T-helper 1 cell (primary cell): ENCODE measurements at places on chromosomes 3 and 15.

- no peak for DNase-seq
Measured at GRCh38 chr3:59189526-59189925, 139.7 kb upstream of the CFAP20DC start.

DNA sequence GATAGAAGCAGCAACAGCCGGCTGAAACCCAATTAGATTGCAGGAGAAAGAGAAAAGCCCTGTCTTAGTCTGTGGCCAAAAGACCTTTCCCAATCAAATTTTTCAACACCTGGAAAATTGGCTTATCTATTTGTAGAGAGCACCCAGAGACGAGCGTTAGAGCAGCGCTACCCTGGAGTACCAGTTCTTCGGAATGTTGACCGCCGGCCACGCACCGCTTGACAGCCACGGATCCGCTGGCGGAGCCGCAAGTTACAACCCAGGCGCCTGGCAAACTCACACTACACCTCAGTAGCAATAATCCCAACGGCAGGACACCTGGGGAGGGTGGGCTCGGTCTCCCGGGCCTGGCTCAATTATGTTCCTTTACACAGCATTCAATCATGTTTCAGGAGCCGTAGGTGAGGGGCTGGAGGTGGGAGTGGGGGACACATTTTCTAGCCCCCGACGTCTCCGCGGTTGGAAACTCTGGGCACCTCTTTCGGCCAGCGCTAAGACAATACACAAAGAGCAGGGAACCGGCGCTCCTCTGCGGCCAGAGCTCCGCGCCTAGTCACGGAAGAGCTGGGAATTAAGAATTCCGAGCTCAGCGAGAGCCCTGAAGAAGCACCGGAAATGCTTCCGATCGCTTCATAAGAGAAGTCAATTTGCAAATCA, 1.2 kb downstream of the MB21D2 start:
- no peak for DNase-seq

DNA sequence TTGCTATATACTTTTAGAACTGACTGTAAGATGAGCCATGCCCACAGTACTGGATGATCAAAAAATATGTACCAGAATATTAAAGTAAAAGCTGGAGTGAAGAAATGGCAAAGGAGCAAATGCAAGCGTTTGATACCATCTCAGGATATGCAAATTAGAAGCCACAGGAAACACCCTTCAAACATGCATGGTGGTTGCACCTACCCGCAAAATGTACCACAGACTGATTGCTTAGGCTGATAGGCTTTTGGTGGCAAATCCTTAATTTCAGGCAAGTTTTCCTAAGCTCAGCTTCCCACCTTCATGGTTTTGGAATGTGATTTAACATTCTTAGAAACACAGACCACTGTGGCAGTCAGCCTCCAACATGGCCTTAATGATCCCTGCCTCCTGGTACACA, 149.0 kb downstream of the PDZRN3 start:
- DNase-seq: no peak

DNA sequence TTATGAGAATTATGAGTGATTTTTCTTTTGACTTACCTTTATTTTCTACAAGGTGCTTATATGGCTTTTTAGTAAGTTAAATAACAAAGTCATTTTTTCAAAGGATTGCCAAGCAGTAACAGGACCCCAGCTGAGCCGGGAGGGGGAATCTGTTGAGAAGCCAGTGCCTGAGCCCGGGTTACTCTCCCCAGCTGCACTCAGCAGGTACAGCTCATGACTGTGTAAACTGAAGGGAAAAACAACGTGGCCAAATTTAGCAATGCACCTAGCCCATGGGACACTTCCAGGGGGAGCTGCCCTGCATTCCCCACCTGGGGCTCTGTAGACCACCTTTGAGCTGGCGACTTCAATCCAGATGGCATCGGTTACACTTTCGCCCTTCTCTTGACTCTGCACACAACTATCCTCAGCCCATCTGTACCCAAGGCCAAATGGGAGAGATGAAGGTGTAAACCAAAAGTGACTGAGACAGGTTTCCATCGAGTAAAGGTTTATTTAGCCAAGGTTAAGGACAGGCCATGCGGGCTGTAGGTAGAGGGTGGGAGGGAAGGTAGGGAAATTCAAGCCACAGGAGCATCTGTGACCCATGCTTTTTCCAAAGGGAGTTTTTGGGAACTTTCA, 18.2 kb upstream of the HCN4 start:
- no peak for DNase-seq

DNA sequence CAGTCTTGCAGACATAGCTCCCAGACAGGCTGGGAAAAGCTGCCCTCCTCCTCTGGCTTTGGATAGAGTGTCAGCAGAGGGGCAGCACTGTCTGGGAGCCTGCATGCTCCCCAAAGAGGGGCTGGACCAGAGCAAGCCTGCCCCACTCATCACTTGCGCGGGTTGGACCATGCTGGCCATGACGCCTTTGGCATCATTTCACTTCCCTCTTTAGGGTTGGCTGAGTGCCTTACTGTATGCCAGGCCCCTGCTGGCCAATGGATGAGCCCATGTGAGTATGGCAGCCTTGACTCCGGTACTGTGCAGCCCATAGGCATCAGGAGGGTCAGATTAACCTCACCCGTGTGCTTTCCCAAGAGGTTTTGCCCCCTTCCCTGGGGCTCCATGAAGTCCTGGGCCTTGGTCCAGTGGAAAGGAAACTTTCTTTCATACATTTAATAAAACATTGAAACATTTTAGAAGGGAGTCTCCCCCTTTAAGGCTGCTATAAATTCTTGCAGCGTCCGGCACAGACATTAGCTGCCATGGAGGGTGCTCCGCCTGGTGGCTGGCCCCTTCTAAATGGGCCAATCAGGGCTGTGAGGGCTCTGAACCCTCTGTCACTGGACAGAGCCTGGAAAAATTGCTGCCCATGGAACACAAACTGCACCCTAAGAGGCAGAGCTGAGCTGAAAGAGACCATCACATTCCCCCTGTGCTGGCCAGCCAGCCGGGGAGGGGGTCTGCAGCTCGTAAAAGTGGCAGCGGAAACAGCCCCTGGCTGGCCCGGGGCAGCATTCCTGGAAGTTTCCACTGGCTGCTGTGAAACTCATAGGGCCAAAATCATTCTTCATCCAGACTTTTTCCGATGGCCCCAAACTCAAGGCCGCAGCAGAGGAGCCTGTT, 20.8 kb upstream of the DUSP7 start:
- DNase-seq: no peak

DNA sequence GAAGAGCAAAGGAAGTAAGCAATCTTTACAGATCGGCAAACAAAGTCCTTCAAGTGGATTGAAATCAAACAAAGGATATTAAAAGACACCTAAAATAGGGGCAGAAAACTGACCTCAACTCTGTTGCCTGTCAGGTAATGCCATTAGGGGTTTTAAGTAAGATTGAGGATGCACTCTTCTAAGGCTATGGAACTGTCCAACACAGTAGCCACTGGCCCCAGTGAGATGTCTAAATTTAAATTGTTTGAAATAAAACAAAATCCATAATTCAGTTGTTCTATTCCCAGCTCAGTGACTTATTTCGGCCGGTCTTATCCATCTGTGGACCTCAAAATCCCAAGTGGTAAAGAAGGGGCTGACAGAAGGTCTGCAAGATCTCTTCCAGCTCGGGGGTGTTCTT, 49.5 kb upstream of the LMCD1 start:
- no peak for DNase-seq

DNA sequence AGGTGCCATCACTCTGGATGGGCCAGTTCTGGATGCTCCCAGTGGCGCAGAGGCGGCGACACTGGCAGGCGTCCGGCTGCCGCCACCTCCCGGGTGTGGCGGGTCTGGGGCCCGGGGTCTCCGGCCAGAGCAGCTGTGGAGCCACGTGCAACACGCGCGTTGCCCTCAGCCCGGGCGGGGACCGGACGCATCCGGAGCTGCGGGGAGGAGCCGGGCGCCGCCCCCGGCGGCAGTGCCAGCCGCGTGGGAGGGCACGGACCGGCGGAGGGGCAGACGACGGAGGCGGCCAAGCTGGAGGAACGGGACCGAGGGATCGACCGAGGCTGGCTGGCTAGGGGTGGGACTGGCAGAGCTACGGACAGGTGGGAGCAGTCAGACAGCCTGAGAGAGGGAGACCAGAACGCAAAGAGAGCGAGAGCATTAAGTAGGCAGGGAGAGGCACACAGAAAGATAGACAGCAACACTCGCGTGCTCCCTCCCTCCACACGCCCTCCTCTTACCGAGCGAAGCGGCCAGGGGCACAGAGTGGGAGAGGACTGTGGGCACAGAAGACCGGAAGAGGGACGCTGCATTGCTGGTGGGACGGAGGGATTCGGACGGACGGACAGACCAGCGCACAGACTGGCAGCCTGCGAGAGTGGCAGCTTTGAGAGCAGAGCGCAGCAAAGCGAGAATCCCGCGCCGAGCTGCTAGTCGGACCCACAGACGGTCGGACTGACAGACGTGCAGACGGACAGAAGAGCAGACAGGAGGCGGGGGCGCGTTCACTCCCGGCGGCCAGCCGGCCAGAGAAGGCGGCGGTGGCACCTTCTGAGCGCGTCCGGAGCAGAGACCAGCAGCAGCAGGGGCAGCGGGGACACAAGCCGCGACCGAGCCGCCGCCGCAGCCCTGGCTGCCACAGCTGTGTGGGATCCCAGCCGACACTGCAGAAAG, at the start of gene ARPP21:
ARPP21 (plus strand) TSS at position 272 of the 933 bp plus-strand sequence. CDS start 42,227 bp downstream, outside the sequence.
- DNase-seq: no peak

DNA sequence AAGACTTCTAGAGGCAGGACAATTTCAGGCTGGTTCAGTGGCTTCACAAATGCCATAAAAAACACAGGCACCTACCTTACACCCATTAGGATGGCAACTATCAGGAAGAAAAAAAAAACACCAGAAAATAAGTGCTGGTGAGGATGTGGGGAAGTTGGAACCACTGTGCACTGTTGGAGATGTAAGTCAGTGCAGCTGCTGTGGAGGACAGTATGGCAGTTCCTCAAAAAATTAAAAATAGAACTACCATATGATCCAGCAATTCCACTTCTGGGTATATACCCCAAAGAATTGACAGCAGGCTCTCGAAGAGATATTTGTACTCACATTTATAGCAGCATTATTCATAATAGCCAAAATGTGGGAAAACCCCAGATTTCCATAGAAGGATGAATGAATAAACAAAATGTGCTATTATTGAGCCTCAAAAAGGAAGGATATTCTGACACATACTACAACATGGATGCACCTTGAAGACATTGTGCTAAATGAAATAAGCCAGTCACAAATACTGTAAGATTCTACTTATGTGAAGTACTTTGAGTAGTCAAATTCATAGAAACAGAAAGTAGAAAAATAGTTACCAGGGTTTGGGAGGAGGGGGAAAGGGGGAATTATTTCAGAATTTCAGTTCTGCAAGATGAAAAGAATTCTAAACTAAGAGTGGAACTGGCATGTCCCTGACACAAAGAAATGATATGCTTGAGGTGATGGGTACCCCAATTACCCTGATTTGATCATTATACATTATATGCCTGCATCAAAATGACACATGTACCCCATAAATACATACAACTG, 40.9 kb downstream of the NR1D2 start:
- no peak for DNase-seq

- peak; percentile 63 for DNase-seq
Measured at GRCh38 chr15:98779463-98780071, 131.2 kb downstream of the IGF1R start.

GRCh38 chr15:77607111-77607893, 25.4 kb downstream of the LINGO1 start:
- no peak for DNase-seq

DNA sequence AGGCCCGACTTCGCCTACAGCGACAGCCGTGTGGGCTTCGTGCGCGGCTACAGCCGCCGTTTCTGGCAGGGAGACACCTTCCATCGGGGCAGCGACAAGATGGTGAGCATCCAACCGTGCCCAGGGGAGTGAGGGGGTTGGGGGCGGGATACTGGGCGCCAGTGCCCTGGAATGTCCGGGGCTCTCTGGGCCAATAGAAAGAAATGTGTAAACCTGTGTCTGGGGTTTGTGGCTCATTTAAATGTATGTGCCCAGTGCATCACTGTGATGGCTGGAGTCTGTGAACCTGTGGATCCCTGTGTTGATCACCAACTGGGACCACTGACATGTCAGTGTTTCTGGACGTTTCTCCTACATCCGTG, 423 bp downstream of the CHAC1 start:
- no peak for DNase-seq

DNA sequence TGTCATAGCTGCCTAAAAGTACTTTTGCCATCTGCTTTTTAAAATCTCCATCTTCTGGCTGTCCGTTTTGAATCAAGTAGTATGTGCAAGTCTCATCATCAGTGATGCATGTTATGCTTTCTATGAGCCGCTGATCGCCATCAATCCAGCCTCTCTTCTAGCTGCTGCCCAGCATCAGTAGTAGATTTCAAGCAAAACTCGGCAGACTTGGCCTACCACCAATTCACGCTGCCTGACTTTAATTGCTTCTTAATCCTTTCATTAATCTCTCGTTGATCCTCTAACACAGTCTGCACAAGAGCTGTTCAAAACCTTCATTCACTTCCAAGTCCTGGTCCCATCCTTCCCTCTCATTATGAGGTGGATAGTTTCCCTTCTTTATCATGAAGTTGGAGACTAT, 104.9 kb downstream of the NSUN3 start:
- no peak for DNase-seq

- DNase-seq: no peak
Measured at GRCh38 chr3:15823092-15823491, 25.3 kb upstream of the ANKRD28 start.

GRCh38 chr3:43041517-43041916, 62.4 kb downstream of the GASK1A start:
- no peak for DNase-seq

DNA sequence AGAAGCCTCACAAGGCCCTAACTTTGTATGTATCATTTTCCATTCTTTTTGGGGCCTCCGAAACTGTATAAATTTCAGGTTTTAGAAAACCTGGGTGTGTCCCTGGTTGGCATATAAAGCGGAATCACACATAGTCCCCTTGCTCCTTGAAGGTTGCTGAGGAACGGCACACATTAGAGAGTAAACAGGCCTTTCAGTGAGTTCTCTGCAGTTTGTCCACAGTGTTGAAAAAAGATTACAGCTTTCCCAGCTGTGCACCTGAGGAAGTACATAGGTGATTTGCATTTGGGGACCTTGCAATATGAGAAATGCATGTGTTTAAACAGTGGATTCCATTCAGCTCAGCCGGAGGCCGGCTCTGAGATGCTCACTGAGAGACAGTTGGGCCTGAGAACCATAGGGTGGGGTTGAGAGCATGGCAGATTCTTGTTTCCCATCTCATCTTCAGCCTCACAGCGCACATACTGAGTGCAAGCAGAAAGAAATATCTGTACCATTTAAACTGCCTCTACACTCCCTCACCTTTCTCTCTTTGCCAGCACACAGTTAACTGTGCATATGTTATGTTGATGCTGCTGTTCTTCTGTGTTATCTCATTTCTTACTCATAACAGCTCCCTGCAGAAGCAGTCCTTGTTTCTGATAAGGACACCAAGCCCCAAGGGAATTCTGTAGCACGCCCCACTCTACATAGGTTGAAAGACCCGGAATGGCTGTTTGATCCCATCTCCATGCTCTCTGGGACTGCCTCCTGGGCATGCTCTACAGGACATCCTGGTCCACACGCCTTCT, 60.4 kb downstream of the BOC start:
- DNase-seq: no peak

GRCh38 chr3:189567766-189568420, 63.3 kb upstream of the TP63 start:
- DNase-seq: no peak

DNA sequence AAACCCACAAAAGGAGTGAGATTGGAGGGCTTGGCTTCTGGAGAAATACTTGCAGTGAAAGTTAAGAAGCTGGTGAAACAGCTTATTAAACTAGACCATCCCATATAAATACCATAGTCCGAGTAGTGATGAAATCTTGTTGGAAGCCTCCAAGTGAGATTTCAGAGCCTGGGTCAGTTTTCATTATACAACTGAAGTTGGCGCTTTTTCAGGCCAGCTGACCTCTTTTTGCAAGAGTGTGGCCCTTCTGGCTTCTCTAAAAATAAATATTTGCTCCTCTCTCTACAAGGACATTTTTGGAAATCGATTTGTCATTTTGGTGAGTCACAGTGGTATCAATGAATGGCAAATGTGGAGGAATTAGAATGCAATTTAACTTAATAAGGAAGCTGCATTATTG, 51.2 kb upstream of the THRB start:
- DNase-seq: no peak
